ENCODE measurements at places on chromosomes 5 and 9. TPM values are rescaled to one million over a fixed set of nuclear protein-coding genes. Genes with fewer than 3 reads are reported as not detected.

The FST gene
- 0.51 TPM for total RNA-seq

The BTNL9 gene
- 37.5 TPM for total RNA-seq

The ARL14EPL gene
- not detected for total RNA-seq

The AMBP gene
- total RNA-seq = 1.7 TPM

The RNF180 gene
- 7.8 TPM for total RNA-seq

The PAPPA gene
- total RNA-seq = 1.2 TPM

The PHYHD1 gene
- not detected for total RNA-seq

The C9orf152 gene
- 0.10 TPM for total RNA-seq

The ARSI gene
- 18.6 TPM for total RNA-seq

The CD72 gene
- total RNA-seq = 0.72 TPM

The NDUFB6 gene
- 85.3 TPM for total RNA-seq

The CDC20B gene
- 0.08 TPM for total RNA-seq

The RGS7BP gene
- total RNA-seq = not detected

The TRAPPC13 gene
- 17.3 TPM for total RNA-seq

The GPR150 gene
- total RNA-seq = 0.54 TPM

The STKLD1 gene
- 0.74 TPM for total RNA-seq

The PCDHGA4 gene
- total RNA-seq = 0.69 TPM

The SLC6A18 gene
- total RNA-seq = not detected

The GRXCR2 gene
- not detected for total RNA-seq

The TMC1 gene
- 0.36 TPM for total RNA-seq

The LECT2 gene
- total RNA-seq = not detected

The ECM2 gene
- total RNA-seq = not detected

The TRIM7 gene
- total RNA-seq = 25.8 TPM

The CYLC2 gene
- not detected for total RNA-seq

The GPX3 gene
- 8.5 TPM for total RNA-seq

The GABRA6 gene
- not detected for total RNA-seq

The PCDHB5 gene
- total RNA-seq = 0.08 TPM

The PSIP1 gene
- 30.4 TPM for total RNA-seq

The CD14 gene
- total RNA-seq = 2.5 TPM

The MCIDAS gene
- 2.9 TPM for total RNA-seq

The PCDHGA3 gene
- total RNA-seq = not detected

The SH3GL2 gene
- not detected for total RNA-seq

The FCN2 gene
- not detected for total RNA-seq

The HMCN2 gene
- total RNA-seq = 0.05 TPM

The FCHO2 gene
- 25.3 TPM for total RNA-seq

The ENTR1 gene
- 90.8 TPM for total RNA-seq

The PCDHGB1 gene
- 2.0 TPM for total RNA-seq

The FCHSD1 gene
- total RNA-seq = 32.8 TPM

The SOWAHA gene
- total RNA-seq = not detected

The MAMDC4 gene
- total RNA-seq = 6.3 TPM

The CHSY3 gene
- not detected for total RNA-seq

The GGTA1 gene
- total RNA-seq = not detected

The ZDHHC21 gene
- 3.4 TPM for total RNA-seq

The BRD3OS gene
- total RNA-seq = 22.1 TPM

The TAF11L2 gene
- total RNA-seq = not detected

The FAM81B gene
- total RNA-seq = not detected

The PLPP7 gene
- 3.3 TPM for total RNA-seq

The HTR4 gene
- not detected for total RNA-seq

The IL3 gene
- not detected for total RNA-seq

The PGM5 gene
- total RNA-seq = 0.21 TPM

The GLRA1 gene
- total RNA-seq = not detected

The PLEKHG4B gene
- 8.9 TPM for total RNA-seq

The SLC1A3 gene
- 0.13 TPM for total RNA-seq

Data from Panc1 (cell line).